ENCODE measurements at places on chromosomes 13 and 19.
A peak's percentile ranks its signal among the peaks of the same experiment; 100 is the strongest.

GRCh38 chr19:10259162-10259905 lies 7.3 kb downstream of the MRPL4 start:
- peak; percentile 96 for DNase-seq

DNA sequence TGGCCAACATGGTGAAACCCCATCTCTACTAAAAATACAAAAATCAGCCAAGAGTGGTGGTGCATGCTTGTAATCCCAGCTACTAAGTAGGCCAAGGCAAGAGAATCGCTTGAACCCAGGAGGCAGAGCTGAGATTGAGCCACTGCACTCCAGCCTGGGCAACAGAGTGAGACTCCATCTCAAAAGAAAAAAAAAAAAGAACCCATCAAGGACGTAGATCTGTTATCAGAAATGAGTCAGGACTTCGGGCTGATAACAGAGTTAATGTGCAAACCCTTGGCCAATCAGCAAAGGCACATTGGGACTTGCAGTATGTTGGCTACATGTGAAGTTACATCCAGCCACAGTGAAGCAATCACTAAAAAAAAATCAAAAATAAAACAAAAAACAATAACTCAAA lies 4.8 kb upstream of the LGALS7B start:
- no peak for DNase-seq

- DNase-seq, result no peak
These were observed 32.7 kb downstream of the DHX34 start for GRCh38 chr19:47381653-47382279.

GRCh38 chr13:113916330-113916815 lies 52.5 kb upstream of the GAS6 start:
- DNase-seq, result no peak

GRCh38 chr19:47419789-47420188 lies 462 bp upstream of the MEIS3 start:
- no peak for DNase-seq

- no peak for DNase-seq
These were observed 21.7 kb downstream of the CNFN start for GRCh38 chr19:42368360-42368759.

DNA sequence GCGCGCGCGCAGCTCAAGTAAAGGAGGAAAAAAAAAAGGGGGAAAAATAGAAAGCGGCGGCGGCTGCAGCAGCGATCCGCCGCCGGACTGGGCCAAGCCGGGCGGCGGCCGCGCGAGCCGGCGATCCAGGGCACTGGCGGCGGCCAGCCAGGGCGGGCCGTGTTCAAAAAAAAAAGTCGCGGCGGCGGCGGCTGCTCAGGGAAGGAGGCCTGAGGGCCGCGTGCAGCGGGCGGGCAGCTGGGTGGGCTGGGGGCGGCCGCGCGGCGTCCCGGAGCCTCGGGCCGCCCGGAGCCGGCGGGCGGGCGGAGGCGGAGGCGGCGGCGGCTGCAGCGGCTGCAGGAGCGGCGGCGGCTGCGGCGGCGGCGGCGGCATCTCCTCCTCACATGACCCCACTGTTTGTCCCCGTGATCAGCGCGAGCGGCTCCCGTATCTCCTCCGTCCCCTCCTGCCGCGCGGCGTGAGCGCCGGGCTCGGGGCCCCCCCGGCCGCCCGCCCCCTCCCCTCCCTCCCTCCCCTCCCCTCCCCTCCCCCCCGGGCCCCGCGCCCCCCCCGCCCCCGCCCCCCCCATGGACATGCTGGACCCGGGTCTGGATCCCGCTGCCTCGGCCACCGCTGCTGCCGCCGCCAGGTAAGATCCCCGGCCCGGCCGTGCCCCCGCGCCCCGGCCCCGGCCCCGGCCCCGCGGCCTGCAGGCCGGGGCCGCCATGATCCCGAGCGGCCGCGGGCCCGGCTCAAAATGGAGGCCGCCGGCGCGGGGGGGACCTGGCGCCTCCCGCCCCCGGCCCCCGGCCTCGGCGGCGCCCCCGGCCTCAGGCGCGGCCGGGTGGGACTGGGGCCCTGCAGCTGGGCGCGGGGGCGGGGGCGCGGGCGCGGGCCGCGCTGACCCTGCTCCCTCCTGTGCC lies at the start of gene USF2:
Gene USF2 (plus strand): TSS at position 427 of the 902 bp plus-strand sequence. CDS start 140 bp downstream, at position 567.
- DNase-seq, result peak; percentile 85

DNA sequence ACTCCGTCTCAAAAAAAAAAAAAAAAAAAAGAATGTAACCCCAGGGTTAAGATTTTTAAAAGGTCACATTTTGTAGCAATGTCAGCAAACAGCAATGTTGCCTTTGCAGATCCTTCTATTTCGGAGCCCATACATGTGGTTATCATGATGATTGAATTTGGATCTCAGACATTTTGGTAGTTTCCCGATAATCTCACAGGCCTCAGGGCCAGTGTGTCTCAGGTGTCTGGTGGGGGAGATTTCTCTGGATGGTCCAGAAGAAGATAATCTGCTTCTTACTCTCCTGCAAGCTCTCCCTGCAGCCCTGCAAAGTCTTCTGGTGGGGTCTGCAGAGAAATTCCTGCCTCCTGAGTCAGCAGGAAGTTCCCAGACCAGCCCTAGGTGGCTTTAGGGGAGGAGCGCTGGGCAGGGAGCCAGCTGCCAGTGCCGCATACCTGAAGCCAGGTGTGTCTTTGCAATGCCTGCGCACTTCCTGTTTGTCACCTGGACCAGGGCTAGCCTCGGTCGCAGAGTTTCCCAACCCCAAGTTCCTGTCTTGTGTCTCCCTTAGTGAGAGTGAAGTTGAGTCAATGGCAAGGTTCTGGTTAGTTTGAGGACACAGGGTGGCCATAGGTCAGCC lies 1.4 kb downstream of the SH2D3A start:
- DNase-seq, result peak; percentile 24

DNA sequence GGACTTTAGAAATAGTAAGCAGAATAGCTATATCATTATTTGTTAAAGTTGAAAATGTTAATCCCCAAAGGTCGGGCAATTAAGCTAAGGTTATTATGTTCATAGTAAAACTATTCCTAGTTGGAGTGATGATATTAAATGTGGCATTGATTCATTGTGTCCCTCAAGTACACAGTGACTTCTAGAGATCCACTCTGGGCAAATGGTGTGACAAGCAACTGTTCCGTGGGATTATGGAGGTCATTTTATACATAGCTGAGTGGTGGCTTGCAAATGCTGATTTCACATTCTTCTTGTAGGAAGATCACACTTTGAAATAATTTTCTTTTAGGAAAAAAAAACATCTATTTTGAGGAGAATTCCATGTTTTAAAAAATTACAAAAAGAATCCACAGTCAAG lies 317.8 kb downstream of the ATP8A2 start:
- no peak for DNase-seq

DNA sequence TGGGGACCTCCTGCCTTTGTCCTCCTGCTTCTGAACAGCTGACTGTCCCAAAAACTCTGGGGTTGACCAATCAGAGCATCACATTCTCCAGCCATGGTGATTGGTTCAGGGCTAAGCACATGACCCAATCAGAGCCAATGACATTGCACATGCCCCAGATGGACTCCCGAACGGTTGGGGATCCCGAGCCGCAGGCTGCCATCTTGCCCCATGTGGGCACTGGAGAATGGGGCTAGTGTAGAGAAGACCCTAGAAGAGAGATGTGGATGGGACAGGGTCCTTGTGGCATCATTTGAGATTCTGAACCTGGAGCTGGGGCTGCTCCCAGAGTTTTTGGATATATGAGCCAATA lies 31.3 kb upstream of the PEPD start:
- no peak for DNase-seq

GRCh38 chr13:76266561-76266960 lies 619.6 kb downstream of the KCTD12 start:
- DNase-seq, result no peak

GRCh38 chr19:58560921-58561320 lies 2.5 kb upstream of the UBE2M start:
- DNase-seq, result no peak

- DNase-seq, result no peak
These were observed 11.7 kb downstream of the NDUFB7 start for GRCh38 chr19:14559916-14560775.

- DNase-seq, result no peak
These were observed 559.8 kb upstream of the ATXN8OS start for GRCh38 chr13:69547780-69548179.

- DNase-seq, result no peak
These were observed 294.7 kb downstream of the MYO16 start for GRCh38 chr13:108924134-108924533.

- DNase-seq, result no peak
These were observed 3.3 kb upstream of the MYADM start for GRCh38 chr19:53864308-53864836.

DNA sequence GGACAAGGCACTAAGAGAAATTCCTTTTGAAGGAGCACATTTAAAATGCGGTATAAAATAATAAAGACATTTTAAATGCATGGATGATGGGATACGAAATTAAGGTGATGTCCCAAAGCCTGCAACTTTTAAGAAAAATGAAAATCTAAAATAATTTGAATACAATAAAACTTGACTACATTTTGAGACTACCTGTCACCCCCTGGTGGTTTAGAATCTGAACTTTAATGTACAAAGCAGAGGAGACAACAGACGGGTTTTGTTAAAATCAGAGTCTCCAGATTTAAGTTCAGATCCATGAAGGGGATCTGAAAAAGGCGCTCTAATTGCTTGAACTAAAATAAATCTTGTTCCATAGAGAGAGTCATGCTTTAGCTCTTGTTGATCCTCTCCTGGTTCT lies 1129.3 kb upstream of the PCDH20 start:
- DNase-seq, result no peak

DNA sequence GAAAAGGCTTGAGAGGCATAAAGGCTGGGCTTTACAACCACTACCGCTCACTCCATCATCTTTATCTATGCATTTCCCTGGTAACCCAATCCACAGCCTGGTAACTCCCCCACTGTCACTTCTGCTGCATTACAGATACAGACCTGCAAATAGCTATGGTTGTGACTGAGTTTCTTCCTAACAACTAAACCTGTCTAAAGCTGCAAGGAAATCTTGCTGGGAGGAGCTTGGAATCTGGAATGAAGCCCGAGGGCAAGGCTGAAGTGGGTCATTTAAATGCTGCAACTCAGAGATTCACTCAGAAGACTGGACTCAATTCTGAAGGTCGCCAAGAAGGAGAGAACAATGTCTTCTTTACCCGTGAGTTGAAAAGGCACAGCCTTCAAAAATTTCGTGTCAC lies at the start of gene LGALS13:
Gene LGALS13 (plus strand): TSS at position 301 of the 400 bp plus-strand sequence. CDS start 45 bp downstream, at position 346.
- DNase-seq, result no peak

DNA sequence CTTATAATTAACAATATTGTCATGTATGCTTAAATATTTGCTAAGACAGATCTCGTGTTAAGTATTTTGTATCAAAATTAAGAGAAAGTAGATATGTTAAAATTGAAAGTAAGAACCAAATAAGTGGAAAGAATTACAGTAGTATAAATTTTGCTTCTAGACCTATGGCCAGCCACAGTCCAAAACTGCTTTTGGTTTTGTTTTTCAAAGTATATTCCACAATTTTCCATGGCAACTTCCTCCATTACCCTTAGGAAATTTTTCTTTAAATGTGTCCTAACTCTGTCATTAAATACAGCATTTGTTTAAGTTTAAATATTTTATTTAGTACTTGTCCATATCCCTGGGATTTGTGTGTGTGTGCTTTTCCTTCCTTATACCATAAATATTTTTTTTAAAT lies 689.0 kb downstream of the DIAPH3 start:
- DNase-seq, result no peak

GRCh38 chr13:88526186-88526852 lies 855.1 kb downstream of the SLITRK5 start:
- DNase-seq, result peak; percentile 57

DNA sequence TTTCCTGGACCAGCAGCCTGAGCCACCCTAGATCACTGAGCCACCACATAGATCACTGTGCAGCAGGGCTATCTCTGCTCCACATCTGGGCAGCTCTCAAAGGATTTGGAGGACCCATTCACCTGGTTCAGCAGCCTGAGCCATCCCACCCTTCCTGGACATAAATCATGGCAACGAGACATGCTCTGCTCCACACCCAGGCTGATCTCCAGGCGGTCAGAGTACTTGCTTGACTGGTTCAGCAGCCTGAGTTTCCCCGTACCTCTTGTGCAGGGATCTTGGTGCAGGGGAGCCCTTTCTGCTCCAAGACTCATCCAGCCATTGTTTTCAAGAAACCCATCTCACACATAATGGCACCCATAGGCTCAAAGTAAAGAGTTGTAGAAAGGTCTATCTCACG lies 195.3 kb downstream of the LIG4 start:
- DNase-seq, result no peak

DNA sequence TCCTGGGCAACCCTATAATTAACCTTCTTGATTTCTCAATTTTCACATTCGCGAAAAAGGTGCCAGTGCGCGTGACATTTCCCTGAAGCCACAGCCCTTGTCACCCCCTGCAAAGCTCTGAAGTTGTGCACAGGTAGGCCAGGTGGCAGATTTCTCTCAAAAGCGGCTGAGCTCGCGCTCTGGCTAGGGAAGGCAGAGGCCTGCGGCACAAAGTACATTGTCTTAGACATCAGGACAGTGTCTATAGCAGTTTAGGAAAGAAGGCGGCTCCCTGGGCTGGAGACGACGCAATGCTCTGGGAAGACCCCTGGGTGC lies 42.9 kb upstream of the ZNF14 start:
- no peak for DNase-seq

GRCh38 chr13:112347986-112348385 lies 28.2 kb upstream of the SPACA7 start:
- no peak for DNase-seq

DNA sequence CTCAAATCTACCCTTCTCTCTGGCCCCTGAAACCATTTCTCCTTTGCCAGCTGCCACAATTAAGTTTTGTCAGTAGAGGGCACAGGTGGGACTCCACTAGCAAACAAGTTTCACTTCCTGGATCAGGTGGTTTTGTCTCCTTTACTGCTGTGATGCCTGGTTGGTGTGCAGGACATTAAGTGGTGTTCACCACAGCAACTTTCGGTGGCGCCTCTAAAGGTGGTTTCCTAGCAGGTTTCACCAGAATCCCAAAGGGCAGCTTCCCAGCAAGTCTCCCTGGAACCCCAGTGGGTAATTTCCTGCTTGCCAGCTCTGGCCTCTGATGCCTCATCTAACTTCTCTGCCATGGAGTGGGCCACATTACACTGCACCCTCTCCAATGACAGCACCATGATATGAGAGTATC lies 16.6 kb downstream of the MED4 start:
- no peak for DNase-seq

GRCh38 chr13:37686501-37686900 lies 87.9 kb upstream of the POSTN start:
- no peak for DNase-seq

- DNase-seq, result peak; percentile 59
These were observed 844.8 kb downstream of the PCDH17 start for GRCh38 chr13:58476206-58476918.

- peak; percentile 61 for DNase-seq
These were observed 53.3 kb downstream of the RFX2 start for GRCh38 chr19:6056801-6057650.

DNA sequence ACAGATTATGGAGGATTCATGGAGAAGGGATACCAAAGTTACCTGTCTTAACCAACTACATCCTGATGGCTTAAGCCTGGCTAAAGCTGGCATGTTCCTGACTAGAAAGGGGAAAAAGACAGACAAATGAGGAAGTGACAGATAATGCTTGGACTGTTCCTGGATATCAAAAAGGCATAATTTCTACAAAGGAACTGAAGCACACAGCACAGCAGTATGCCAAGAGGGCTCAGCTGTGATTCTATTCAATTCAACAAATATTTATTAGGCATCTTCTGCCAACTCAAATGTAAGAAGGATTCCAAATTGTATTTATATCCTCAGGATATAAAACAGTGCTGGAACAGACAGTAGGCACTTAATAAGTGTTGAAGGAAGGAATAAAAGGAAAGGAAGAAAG lies 59.5 kb downstream of the KLF12 start:
- DNase-seq, result no peak

- DNase-seq, result no peak
These were observed 6.9 kb downstream of the TIMM29 start for GRCh38 chr19:10935371-10936059.

- DNase-seq, result peak; percentile 70
These were observed 8.7 kb downstream of the SIGLECL1 start for GRCh38 chr19:51259348-51260245.

- peak; percentile 79 for DNase-seq
These were observed 62.9 kb downstream of the NHLRC3 start for GRCh38 chr13:39100996-39101738.

Data from eye (tissue), 1 donor.